Thymus (tissue), 14 donors: ENCODE measurements at places on chromosomes 7 and 10.

- peaks cover 25% of the 10 kb centered on the region for H3K27me3 ChIP-seq
- peaks cover 2% of the 10 kb centered on the region for H3K4me1 ChIP-seq
- no peaks in the 10 kb centered on the region for H3K36me3 ChIP-seq
- H3K27ac ChIP-seq = no peak overlapping the region
Observed at GRCh38 chr7:4882169-4883032, 1.1 kb downstream of the RADIL start.

GRCh38 chr10:124864421-124865193, 63.0 kb downstream of the ABRAXAS2 start:
- no peaks in the 10 kb centered on the region for H3K4me1 ChIP-seq
- H3K27me3 ChIP-seq = no peaks in the 10 kb centered on the region
- H3K4me3 ChIP-seq = no peak overlapping the region
- no peak for DNase-seq
- H3K36me3 ChIP-seq = no peaks in the 10 kb centered on the region

- no peaks in the 10 kb centered on the region for H3K27me3 ChIP-seq
- no peak overlapping the region for H3K27ac ChIP-seq
- no peak for DNase-seq
- H3K36me3 ChIP-seq = no peaks in the 10 kb centered on the region
- H3K4me3 ChIP-seq = no peak overlapping the region
- no peaks in the 10 kb centered on the region for H3K4me1 ChIP-seq
Observed at GRCh38 chr7:107450970-107451369, 18.9 kb upstream of the GPR22 start.

- H3K27me3 ChIP-seq = peaks cover 67% of the 10 kb centered on the region
- no peak overlapping the region for H3K27ac ChIP-seq
- no peaks in the 10 kb centered on the region for H3K36me3 ChIP-seq
Observed at GRCh38 chr7:24283554-24283896, 465 bp upstream of the NPY start.

DNA sequence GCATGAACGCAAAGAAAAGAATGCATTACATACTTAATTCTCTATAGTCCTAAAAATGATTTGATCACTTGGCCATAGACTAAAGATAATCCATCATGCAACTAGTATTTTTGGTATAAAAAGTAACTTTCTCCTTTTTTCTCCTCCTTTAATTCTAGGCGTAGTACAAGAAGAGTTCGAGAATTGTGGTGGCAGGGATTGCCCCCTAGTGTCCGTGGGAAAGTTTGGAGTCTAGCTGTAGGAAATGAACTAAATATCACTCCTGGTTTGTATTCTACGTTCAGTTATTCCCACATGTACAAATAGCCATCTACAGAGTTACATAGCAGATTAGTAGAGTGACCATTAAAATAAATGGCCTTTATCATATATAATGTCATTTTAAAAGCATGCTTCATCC, 45.5 kb upstream of the HELLS start:
- H3K27ac ChIP-seq = no peak overlapping the region
- no peaks in the 10 kb centered on the region for H3K27me3 ChIP-seq
- no peak overlapping the region for H3K4me3 ChIP-seq
- no peaks in the 10 kb centered on the region for H3K4me1 ChIP-seq

DNA sequence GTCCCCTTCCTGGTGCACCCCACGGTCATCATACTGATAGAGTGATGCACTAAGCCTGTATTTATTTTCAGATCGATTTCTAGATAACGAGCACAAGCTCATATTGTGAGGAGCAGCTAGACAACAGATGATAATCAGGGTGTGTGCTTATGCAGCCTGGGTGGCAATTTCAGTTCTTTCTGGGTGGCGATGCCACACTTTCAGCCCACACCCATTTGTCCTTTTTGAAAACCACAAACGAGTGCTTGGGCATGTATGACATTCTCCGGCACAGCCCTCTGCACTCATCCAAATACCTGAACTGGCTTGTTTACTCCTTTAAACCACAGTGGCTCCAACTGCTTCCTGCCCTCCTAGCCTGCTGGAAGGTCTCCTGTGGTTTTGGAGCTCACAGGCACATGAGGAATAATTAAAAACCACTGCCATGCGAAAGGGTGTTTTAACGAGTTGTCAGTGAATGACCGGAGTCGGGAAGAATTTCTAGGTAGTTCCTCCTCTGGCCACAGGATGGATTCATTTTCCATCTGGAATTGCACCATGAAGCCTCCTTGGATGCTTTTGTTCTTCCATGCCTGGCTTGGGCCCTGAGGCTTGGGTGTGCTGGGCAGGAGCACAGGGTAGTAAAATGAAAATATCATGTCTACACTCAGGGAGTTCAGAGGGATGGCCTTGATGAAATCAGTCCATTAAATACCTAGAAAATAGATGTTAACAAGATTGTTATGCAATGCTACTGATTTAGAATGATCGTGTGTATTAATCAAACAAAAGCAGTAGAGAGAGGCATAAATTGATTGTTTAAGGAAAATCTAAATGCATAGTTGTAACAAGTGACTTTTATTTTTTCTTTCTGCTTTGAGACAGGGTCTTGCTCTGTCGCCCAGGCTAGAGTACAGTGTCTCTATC, 52.4 kb upstream of the ITGB1 start:
- DNase-seq = no peak
- no peaks in the 10 kb centered on the region for H3K36me3 ChIP-seq
- H3K27ac ChIP-seq = no peak overlapping the region
- no peak overlapping the region for H3K4me3 ChIP-seq
- H3K4me1 ChIP-seq = peaks cover 1% of the 10 kb centered on the region
- H3K27me3 ChIP-seq = no peaks in the 10 kb centered on the region

- H3K4me3 ChIP-seq = no peak overlapping the region
- H3K4me1 ChIP-seq = peaks cover 7% of the 10 kb centered on the region
- DNase-seq = no peak
- H3K27me3 ChIP-seq = no peaks in the 10 kb centered on the region
- H3K36me3 ChIP-seq = no peaks in the 10 kb centered on the region
Observed at GRCh38 chr10:71124921-71125748, 87.2 kb upstream of the UNC5B start.

DNA sequence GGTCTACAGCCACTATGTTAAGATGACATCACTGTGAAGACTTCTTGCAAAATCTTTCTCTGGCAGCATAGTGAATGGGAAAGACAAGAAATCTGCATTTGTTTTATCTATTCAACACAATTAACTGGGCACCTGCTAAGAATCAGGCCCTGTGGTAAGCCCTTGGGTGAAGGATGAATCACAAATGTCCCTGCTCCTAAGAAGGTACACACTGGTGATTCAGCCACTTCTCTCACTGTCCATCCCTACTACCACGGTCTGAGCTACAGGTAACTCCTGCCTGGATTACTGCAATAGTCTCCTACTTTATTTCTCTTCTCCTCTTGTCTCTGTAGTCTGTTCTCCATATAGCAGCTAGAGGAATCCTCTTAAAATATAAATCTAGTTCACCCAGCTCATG, 116.1 kb downstream of the HIBADH start:
- no peak overlapping the region for H3K4me3 ChIP-seq
- no peaks in the 10 kb centered on the region for H3K27me3 ChIP-seq
- no peaks in the 10 kb centered on the region for H3K36me3 ChIP-seq
- DNase-seq = no peak
- H3K27ac ChIP-seq = no peak overlapping the region

- H3K4me3 ChIP-seq = no peak overlapping the region
- no peaks in the 10 kb centered on the region for H3K4me1 ChIP-seq
- H3K36me3 ChIP-seq = no peaks in the 10 kb centered on the region
- no peak for DNase-seq
Observed at GRCh38 chr7:120843109-120843508, 14.8 kb downstream of the TSPAN12 start.

DNA sequence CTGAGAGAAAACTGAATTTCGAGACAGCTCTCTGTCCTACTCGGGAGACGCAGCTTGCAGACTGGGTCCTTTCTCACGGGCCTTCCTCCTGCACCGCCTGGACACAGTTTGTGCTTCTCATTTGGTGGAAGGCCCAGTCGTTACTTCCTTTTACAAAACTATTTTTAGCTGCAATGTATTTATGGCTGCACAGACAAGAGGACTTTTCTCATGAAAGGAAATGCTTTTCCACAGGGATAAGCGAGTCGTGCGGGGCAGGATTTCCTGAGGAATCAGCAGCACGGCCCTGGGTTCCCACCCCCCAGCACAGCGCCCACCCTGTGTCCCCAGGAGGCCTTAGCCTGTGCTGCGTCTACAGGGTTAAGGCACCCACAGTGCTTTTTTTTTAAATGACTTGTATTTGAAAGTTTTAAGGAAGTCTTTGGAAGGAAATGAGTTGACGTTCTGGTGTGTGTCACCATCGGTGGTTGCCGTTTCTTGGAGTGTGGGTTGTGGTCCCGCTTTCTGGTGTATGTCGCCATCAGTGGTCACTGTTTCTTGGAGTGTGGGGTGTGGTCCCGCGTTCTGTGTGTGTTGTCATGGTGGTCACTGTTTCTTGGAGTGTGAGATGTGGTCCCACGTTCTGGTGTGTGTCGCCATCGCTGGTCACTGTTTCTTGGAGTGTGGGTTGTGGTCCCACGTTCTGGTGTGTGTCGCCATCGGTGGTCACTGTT, 50.9 kb downstream of the INPP5A start:
- no peak for DNase-seq
- no peaks in the 10 kb centered on the region for H3K27me3 ChIP-seq
- peaks cover 26% of the 10 kb centered on the region for H3K4me1 ChIP-seq
- H3K36me3 ChIP-seq = no peaks in the 10 kb centered on the region
- no peak overlapping the region for H3K4me3 ChIP-seq

- no peaks in the 10 kb centered on the region for H3K36me3 ChIP-seq
- no peaks in the 10 kb centered on the region for H3K4me1 ChIP-seq
- no peak overlapping the region for H3K27ac ChIP-seq
- DNase-seq = peak; percentile 80
- H3K27me3 ChIP-seq = no peaks in the 10 kb centered on the region
- H3K4me3 ChIP-seq = no peak overlapping the region
Observed at GRCh38 chr10:76984559-76985443, 652.8 kb downstream of the KCNMA1 start.

DNA sequence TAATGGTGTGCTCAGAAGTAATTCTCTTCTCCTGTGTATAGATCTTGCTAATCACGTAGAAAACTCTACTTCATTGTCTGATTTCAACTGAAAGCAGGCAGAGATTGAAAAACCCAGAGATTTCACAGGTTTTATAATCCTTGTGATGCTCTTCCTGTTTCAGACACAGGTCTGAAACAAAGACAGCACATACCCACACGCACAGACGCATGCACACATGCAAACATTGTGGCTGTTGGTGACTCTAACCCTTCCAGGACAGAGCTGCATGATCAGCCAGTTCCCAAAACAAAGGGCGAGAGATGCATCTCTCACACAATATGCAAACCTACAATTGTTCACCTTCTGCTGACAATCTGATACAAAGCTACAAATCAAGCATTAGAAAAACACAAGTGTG, 11.1 kb upstream of the TFEC start:
- H3K27me3 ChIP-seq = no peaks in the 10 kb centered on the region

DNA sequence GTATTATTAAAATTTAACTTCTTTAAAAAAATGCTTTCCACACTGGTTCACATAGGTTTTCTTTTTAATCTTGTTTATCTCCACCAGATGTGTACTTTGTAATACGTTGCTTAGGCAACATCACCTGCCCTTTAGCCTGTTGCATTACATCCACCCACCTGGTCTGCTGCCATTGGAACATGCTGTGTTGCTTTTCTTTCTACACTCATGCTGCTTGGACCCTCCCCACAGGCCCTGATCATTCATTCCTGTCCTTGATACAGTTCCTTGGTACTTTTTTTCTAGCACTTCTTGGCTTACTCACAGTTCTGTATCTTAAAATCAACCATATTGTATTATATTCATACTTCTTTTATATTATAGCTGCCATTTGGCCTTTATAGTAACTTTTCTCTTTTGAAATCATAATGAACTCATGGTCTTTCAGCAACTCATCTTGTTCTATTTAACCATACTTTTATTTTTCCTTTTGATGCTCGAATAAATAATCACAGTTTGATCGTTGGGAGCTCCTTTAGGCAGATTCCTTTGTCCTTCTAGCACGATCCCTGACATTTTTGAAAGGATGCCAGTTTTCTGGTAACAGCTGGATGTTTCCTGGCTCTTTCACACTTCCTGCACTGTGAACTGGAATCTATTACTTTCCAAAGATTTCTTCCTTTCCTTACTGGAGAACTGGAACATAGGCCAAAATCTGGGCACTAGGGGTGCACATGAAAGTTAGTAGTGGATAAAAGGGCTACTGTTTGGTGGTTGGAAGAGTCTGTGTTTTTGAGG, 125.1 kb downstream of the CDK14 start:
- no peak overlapping the region for H3K27ac ChIP-seq
- H3K4me1 ChIP-seq = no peaks in the 10 kb centered on the region
- no peaks in the 10 kb centered on the region for H3K27me3 ChIP-seq
- H3K36me3 ChIP-seq = no peaks in the 10 kb centered on the region

DNA sequence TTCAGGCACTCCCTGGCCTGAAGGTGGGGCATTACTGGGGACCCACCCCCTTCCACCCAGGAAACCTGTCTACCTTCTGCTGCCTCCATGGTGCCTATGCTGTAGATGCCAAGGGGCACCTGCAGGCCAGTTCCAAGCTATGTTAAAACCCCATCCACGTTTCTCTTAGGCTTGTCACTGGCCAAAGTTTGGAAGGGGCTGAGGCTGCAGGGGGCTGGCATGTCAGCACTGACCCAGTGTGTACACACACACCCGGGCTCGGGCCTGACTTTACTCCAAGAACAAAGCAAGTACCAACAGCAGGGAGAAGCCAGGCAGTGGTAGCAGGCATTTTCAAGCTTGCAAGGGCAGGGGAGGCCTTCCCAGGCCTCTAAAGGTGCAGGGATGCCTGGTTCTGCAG, 53.8 kb upstream of the PCDH15 start:
- H3K27me3 ChIP-seq = no peaks in the 10 kb centered on the region
- H3K4me3 ChIP-seq = no peak overlapping the region
- no peaks in the 10 kb centered on the region for H3K4me1 ChIP-seq
- H3K27ac ChIP-seq = no peak overlapping the region
- DNase-seq = no peak

DNA sequence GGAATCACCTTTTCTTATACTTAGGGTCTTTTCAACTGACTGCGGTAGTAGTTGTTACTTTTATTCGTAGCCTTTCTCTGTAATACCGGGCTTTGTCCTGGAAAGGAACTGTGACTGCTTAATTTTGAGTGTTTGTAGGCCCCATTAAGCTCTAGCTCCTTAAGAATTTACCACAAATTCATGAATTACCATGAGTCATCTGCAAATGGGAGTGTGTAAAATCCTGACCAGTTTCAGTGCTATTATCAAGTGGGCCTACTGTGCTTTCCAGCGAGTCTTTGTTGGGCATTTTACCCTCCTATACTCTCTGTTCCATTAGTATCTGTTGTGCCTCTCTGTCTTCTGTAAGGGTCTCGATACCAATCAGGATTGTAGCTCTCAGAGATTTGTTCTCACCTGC, 49.7 kb downstream of the ZMYND11 start:
- H3K4me3 ChIP-seq = no peak overlapping the region
- no peaks in the 10 kb centered on the region for H3K27me3 ChIP-seq
- no peaks in the 10 kb centered on the region for H3K4me1 ChIP-seq
- no peak overlapping the region for H3K27ac ChIP-seq

GRCh38 chr7:142616121-142616643, 133.1 kb upstream of the PRSS1 start:
- no peaks in the 10 kb centered on the region for H3K27me3 ChIP-seq
- H3K36me3 ChIP-seq = no peaks in the 10 kb centered on the region
- peak overlapping the region; percentile 35 for H3K4me3 ChIP-seq
- DNase-seq = no peak
- H3K4me1 ChIP-seq = peaks cover 2% of the 10 kb centered on the region
